ENCODE measurements at places on chromosomes 6 and 20.

DNA sequence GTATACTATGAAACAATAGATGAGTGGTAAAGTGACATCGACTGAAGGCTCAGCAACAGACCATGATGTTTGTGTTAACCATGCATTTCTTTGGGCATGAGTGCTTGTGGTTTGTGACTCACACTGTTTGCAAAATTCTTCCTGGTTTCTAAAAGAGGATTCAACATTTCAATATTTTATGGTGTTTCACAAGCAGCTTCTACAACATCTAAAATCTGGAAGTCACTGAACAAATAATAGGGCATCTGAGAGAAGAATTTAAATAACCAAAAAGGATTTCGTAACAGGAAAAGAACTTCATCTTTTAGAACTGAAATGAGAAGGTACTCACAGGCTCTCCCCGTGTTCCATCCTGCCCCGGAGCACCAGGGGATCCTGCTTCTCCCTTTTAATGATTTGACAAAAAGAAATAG, 146.2 kb downstream of the COL21A1 start:
- DNase-seq: no peak

- DNase-seq: no peak
These were observed 302.8 kb upstream of the RNF217 start for GRCh38 chr6:124659427-124659826.

DNA sequence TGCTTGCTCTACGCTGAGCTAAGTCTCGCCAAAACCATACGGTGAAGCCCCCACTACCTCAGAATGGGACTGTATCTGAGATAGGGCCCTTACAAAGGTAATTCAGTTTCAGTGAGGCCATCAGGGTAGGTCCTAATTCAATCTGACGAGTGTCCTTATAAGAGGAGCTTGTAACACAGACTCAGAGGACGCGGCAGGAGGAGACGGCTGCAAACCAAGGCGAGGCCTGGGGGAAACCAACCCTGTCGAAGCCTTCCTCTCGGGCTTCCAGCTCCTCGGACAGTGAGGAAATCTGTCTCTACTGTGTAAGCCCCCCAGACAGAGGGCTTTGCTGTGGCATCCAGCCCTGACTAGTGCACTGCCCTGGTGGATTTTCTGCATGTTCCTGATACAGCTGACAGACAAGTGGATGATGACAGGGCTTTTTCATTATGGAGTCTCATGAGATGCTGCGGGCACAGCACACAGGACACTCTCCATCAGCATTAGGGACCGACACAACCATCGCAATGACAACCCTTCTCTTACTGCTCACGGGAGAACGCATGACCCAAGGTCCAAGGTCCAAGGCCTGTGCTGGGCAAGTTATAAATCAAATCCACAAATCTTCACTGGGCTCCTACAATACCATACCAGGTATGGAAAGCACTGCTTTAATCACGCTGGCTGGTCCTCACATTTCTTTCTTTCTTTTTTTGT, 48.2 kb downstream of the SSR1 start:
- peak; percentile 18 for DNase-seq

DNA sequence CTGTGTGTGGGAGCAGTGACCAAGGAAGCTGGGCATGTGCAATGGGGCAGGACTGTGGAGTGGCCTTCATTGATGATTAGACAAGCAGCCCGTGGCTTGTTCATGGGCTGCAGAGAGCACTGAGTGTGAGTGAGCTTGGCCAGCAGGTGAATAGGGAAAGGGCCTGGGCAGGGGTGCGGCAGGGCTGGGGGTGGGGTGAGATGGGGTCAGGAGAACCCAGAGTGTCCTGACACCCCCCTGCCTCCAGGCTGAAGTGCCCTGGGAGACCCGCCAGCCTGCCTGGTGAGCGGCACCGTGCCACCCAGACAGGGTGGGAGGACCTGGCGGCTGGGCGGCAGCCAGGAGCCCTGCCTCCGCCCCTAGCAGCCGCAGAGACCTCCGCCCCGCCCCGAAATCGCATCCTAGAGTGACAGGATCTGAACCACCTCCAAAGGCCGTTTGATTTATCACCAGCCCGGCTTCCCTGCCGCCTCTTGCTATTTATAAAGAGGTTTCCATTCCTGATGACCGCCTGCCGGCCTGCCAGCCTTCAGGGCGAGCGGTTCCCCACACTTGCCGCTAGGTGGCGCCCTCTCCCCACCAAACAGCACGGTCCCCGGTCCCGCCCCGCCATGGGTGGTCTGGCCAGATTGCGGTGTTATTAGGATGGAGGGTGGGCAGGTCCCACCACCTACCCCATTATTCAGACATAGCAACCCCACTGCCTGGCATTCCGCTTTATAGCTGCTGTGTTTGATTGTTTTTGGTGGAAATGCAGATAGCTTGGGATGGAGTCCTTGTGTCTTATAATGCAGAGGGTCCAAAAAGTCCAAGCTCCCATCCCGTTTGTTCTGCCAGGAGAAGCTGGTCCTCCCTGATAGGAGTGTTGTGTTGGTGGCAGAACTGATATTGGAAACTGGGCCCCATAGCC, 3.5 kb downstream of the MYLK2 start:
- peak; percentile 92 for DNase-seq

DNA sequence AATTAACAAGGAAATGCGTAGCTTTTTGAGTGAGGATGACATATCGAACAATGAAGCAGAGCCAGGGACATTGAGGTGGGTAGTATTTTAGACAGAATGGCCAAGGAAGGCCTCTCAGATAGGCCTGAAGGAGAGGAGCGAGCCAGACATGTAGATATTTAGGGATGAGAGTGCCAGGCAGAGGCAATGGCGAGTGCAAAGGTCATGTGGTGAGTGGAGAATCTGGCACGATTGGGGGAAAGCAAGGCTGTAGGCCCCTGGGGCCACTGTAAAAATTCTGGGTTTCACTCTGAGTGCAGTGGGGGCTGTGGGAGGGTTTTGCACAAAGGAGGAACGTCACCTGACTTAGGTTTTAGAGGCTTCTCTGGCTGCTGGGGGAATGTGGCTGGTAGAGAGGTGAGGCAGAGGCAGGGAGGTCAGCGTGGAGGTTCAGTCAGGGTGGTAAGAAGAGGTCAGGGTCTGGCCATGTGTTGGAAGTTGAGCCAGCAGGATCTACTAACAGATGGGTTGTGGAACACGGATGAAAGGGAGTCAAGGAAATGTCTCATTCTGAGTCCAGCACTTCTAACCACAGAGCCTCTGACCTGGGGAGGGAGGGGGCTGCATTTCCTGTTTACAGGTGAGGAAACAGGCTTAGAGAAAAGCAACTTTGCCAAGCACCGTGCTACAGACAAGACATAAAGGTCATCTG, 11.3 kb downstream of the SIRPA start:
- DNase-seq: peak; percentile 8

- DNase-seq: no peak
These were observed 25.5 kb upstream of the VEGFA start for GRCh38 chr6:43744491-43744890.

- peak; percentile 59 for DNase-seq
These were observed 386.4 kb upstream of the MMS22L start for GRCh38 chr6:97669191-97670031.

DNA sequence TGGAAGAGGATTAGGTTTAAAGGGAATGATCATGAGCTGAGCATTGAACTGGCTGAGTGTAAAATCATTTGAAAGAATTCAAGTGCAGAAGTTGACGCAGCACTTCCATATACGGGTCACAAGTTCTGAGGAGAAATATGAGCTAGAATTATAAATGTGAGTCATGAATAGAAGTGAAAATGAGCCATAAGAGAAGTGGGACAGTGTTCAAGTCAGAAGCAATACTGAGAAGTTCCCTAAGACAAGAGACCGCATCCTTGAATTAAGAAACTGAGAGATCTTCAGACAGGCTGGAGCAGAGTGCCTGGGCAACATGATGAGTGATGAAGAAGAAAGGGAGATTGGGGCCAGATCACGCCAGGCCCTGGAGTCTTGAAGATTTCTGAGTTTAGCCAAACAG, 209.7 kb downstream of the TBX18 start:
- DNase-seq: no peak

GRCh38 chr6:129659167-129659566, 50.8 kb downstream of the ARHGAP18 start:
- no peak for DNase-seq

DNA sequence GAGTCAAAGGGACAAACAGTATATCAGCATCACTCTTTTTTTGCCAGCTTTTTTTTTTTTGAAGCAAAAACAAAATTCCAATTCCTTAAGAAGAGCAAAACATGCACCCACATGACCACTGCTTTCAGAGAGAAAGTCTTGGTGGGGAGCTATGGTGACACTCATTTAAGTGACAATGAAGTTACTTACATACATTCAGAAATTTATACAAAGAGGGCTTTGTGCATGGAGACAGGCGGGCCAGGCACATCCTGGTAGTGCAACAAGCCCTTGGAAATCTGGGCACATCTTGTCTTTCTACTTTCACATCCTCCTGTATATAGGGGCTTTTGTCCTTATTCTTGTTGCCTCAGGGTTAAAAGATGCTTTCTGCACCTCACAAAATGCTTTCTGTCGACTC, 55.9 kb downstream of the IL22RA2 start:
- DNase-seq: no peak

DNA sequence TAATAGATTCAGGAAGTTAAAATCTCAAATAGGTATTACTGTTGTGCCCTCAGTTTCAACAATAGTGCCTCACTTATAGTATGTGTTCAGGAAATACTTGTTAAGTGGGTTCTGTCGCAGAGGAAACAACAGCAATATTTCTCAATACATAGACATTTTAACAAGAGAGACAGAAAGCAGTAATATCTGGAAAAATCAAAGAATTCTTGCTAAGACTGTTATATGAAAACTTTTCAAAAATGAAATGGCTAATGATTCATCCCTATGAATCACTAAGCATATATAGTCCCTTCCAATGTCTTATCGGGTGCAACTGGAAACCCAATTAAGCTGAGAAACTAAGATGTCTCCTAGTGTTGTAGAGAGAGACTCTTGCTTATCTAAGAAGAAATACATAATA, 668.9 kb downstream of the TFAP2A start:
- no peak for DNase-seq

- DNase-seq: no peak
These were observed 162.0 kb upstream of the SIM1 start for GRCh38 chr6:100626721-100627120.

GRCh38 chr20:8152183-8152582, 20.1 kb downstream of the PLCB1 start:
- no peak for DNase-seq

DNA sequence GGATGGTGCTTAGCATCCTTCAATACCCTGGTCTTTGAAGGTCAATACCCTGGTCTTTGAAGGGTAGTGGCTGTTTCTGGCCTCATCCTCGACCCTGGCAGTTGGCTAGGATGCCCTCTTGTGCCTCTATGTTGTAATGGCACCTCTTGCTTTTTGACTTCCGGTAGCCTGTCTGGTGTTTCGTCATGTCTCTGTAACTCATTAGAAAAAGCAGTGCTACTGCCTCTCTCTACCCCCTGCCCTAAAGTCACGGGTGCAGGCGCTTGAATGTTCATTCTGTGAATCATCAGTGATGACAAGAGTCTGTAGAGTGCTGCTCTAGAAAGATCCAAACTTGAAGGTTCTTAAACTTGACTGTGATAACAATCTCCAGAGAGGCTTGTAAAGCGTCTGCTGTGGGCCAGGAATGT, 28.3 kb downstream of the RSPO4 start:
- DNase-seq: no peak

DNA sequence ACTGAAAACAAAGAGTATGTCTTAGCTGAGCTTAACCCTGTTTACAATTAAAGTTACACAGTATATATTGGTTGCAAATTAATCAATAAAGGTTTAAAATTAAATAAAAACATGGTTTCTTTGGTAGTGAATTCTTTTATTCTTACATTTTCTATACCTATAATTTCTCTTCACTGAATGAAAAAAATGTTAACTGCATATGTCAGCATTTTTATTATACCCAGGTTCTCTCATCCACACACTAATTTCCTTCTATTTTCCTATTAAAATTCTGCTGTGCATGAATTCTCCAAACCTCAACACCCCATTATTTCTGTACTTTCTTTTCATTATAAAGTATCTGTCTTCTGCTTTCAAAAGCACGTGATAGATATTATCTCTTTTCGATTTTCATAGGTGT, 91.9 kb downstream of the TBC1D32 start:
- DNase-seq: no peak

- no peak for DNase-seq
These were observed 12.7 kb downstream of the FAM217A start for GRCh38 chr6:4066029-4066755.

GRCh38 chr6:159606786-159607185, 86.3 kb downstream of the SOD2 start:
- no peak for DNase-seq

DNA sequence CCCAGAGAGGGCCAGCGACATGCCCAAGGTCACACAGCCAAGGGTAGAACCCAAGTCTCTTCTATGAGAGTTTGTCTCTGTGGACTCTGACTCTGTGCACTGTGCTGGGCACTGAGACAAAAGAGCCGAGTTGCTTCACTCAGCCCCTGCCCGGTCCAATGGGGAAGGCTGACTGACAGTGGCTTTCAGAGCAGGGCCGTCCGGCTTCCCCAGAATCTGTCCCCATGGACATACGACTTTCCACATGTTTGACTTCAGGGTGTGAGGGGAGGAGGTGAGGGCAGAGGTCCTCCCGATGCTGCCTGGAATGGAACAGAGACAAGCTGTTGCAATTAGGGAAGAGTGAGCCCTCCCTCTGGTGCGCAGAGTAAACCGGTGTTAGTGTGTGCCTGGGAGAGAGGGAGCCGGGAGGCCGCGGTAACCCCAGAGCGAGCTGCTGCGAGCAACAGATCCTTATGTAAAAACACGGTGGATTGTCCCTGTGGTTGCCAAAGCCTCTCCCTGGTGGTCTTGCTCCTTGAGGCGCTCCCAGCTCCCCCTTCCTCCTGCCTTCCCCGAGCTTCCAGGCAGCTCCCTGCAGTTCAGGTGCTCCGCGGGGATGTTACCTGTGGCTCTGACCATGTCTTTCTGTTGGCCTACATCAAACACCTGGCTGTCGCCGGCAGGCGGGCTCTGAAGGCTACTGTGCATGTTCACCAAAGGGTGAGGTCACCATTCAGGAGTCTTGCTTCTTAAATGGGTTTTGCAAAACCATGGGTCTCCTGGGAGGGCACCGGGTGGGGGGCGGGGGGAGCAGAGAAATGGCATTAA, 672 bp downstream of the SIRPA start:
- peak; percentile 75 for DNase-seq

Data from Right ventricle myocardium inferior (tissue), 1 donor.